ENCODE measurements at places on chromosomes 5 and 9.

GRCh38 chr9:99073347-99073746 is 31.6 kb upstream of the TGFBR1 start:
- no peak for DNase-seq

DNA sequence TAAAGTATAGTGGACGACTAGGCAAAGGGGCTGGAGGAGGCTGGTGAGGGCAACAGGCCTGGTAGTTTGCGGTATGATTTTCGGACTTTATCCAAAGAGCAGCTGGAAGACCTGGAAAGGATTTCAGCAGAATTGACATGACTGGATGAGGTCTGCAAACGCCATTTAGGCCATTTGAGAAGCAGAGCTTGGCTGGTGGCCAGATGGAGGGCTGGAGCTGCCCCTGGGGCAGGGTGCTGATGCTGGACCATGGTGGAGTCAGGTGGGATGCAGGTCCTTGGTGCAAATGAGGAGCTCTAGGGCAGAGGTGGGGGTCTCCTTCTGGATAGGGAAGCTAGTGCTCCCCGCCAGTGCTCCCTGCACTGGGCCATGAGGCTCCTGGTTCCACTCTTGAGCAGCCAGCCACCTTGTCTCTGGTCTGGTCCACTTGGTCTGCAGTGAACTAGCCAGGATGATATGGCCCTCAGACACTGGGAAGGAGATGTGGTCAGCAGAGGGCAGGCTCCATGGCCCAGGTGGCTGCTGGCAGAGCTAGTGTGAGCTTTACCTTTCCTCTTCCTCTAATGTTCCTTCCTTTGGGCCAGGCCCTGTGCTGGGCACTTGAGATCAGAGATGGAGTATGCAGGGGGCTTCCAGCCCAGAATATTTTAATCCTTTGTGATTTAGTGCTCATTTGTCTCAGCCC is 31.4 kb downstream of the COL27A1 start:
- no peak for DNase-seq

DNA sequence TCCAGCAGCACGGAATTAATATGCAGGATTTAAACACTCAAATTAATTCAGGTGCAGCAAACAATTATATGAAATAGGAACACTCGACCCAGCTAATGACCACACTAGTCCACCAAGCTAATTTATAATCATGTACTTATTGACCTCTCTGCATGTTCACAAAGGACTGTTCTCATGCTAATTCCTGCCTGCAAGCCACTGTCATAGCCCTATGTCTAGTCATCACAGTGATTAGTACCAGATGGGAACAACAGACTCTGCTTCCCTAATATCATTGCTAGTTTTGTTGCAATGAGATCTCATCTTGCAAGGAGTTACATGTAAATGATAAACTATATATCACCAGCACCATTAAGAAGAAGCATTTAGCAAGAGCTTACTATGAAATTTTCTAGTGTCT is 553.0 kb upstream of the GRAMD2B start:
- peak; percentile 68 for DNase-seq

GRCh38 chr9:102985162-102985895 is 9.8 kb upstream of the CYLC2 start:
- DNase-seq, result peak; percentile 66

- no peak for DNase-seq
These were observed 275.6 kb downstream of the KDM4C start for GRCh38 chr9:7033076-7034045.

DNA sequence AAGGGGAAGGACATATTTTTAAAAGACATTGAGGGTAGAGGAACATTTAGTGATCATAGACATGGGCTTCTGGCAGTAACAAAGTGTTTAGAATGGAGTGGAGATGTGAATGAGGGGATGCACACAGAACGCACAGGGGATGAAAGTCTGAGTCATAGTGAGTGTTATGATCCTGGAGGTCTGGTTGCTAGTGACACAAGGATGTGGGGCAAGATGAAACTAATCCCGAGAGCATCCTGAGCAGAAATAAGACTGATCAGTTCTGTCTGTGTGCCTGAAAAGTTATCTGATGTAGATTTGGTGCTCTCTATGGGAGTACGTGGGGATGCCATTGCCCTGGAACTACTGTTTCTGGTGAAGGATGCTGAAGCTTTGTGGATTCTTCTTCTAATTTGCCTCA is 141.1 kb downstream of the CHSY3 start:
- DNase-seq, result no peak

GRCh38 chr9:85258823-85259370 is 482.9 kb downstream of the AGTPBP1 start:
- peak; percentile 44 for DNase-seq

GRCh38 chr5:78591138-78591612 is 57.4 kb downstream of the LHFPL2 start:
- no peak for DNase-seq
